Stimulated activated CD4-positive, alpha-beta T cell treated with anti-CD3 and anti-CD28 coated beads, Interleukin-2, amount 100 ng/mL, for 24 hours (primary cell): ENCODE measurements at places on chromosomes 5 and 9.

DNA sequence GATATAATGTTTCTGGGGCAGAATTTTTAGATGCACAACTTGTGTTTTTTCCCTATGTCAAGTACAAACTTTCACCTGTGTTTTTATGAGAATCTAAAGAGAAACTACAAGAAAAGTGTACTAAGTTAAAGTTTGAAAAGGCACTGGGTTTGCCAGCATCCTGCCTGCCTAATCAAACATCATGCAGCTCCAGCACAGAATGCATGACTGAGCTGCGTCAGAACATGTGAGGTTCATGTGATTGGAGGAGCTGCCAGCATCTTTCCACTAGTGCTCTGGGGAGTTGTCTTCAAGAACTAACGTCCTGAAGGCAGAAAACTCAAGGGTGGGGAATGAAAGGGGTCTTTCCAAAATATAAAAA is 46.1 kb upstream of the RIC1 start:
- DNase-seq: peak; percentile 23

- no peak for DNase-seq
Measured at GRCh38 chr5:148523139-148523538, 131.2 kb downstream of the HTR4 start.

GRCh38 chr5:157248821-157249470 is 17.0 kb upstream of the CYFIP2 start:
- DNase-seq: peak; percentile 41

- DNase-seq: no peak
Measured at GRCh38 chr9:74846766-74847165, 41.0 kb downstream of the TRPM6 start.

- no peak for DNase-seq
Measured at GRCh38 chr5:143061161-143061945, 291.2 kb downstream of the ARHGAP26 start.

DNA sequence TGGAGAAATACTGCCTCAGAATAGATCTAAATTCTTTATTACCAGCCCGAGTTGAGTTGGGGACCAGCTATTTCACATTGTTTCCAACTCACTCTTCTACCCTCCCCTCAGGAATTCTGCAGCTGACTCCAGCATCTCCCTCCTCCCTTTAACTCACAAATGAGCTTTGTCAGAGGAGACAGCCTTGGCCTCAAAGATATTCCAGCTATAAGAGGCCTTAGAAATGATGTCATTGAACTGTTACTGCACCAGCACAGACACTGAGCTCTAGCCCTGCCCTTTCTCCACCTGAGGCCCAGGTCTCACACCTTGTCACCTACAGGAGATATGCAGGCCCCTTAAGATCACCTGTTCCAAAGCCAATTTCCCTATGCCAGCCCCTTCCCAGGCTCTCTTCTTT is 78.4 kb upstream of the ATP10B start:
- no peak for DNase-seq

DNA sequence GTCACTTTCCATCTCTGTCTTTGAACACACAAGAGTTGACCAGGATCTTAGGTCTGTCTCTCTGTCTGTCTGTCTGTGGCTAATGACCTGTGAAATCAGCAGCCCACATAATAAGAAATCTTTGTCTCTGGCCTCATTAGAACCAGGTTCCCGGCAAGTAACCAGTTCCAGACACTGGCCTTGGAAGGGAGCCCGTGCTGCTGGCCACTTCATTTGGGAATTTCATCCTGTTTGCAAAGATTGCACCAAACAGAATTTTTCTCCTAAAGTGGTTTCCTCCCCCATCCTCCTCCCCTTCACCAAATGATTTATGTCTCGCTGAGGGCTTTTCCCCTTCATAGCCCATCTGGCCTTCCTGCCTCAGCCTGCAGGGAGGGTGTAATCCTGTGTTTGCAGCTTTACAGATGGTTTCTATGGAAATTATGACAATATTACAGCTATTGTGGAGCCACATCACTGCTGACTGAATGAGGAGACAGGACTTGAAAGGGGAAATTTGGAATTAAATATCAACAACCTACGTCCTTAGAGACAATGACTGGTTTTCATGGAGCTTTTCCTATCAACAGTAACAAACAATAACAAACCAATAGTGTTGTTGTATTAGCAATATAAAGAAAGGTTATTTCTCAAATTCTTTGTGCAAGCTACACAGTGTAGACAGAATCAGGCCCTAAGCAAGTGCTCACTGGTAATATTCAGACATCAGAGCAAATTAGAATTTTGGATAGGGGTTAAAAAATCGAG is 25.7 kb downstream of the DPYSL3 start:
- DNase-seq: no peak

GRCh38 chr5:93580063-93580926 is 724 bp downstream of the NR2F1-AS1 start:
- no peak for DNase-seq

DNA sequence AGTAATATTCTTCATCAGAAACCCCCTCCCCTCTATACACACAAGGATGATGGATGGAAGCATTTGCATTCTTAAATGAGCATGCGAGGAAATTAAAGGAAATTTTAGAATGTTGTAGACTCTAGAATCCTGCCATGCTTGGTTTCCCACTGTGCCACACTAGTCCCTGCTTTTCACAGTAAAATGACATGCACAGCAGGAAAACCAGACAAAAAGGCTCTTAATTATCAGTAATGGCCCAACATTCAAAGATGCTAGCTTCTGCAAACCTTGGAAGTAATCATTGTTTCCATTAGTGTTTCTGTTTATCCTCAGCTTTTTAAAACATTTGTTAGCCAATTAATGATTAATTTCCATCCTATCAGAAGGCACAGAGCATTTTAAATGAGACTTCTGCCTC is 255.8 kb downstream of the SLCO4C1 start:
- DNase-seq: no peak

- no peak for DNase-seq
Measured at GRCh38 chr9:69204326-69204725, 30.2 kb downstream of the TJP2 start.

GRCh38 chr5:21680641-21681040 is 1172.5 kb downstream of the CDH12 start:
- DNase-seq: no peak
